ENCODE measurements at places on chromosomes 1 and 21. TPM values are rescaled to one million over a fixed set of nuclear protein-coding genes. Genes with fewer than 3 reads are reported as not detected.

Gene NDC1
- 12.1 TPM for polyA plus RNA-seq

Gene SYT14
- 0.01 TPM for polyA plus RNA-seq

Gene PALMD
- 54.4 TPM for polyA plus RNA-seq

Gene FAM151A
- 0.07 TPM for polyA plus RNA-seq
